Activated T-cell treated with anti-CD3 and anti-CD28 coated beads, Interleukin-2, amount 50 U/mL, for 72 hours (primary cell): ENCODE measurements at places on chromosomes 2 and 18.

GRCh38 chr2:156818221-156818620 lies 382.0 kb downstream of the GPD2 start:
- DNase-seq, result no peak

GRCh38 chr2:229996320-229996719 lies 72.4 kb downstream of the SLC16A14 start:
- no peak for DNase-seq

DNA sequence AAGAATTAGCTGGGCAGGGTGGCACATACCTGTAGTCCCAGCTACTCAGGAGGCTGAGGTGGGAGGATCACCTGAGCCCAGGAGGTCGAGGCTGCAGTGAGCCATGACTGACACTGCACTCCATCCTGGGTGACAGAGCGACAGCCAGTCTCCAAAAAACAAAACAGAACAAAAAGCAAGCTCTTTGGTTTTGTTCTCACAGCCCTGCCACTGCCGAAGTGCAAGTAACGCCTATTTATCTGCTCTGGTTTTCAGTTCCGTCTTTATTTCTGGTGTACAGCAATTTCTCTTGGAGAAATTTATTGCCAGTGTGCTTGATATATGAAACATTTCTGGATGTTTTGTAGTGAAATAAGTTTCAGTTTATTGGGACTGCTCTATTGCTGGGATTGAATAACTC lies 61.9 kb downstream of the RAB10 start:
- no peak for DNase-seq

DNA sequence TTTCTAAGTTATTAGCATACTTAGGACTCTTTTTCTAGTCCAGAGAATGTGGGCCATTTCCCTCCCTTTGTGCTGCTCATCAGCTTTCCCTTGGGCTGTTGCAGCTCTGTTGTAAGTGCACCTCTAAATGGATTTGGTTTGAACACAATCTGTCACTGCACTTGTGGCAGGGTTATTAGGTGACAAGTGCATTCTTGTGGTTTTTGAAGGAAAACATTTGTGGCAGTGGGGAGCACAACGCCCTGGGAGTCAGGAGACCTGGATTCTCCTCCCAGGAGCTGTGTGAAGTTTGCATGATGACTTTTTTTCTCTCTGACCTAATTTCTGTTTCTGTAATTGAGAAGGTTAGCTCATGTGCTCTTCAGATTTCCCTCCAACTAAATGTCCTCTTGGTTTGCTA lies 630.9 kb upstream of the FAM98A start:
- DNase-seq, result no peak

GRCh38 chr18:44036501-44036900 lies 644.2 kb upstream of the SETBP1 start:
- DNase-seq, result no peak

GRCh38 chr2:137693534-137693933 lies 270.7 kb upstream of the HNMT start:
- no peak for DNase-seq

DNA sequence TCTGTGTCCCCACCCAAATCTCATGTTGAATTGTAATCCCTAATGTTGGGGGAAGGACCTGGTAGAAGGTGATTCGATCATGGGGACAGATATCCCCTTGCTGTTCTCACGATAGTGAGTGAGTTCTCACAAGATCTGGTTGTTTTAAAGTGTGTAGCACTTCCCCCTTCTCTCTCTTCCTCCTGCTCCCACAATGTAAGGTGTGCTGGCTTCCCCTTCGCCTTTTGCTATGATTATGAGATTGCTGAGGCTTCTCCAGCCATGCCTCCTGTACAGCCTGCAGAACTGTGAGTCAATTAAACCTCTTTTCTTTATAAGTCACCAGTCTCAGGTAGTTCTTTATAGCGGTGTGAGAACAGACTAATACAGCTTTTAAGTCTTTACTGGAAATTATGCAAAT lies 193.3 kb upstream of the RBBP8 start:
- DNase-seq, result no peak

- no peak for DNase-seq
Observed at GRCh38 chr18:8800445-8800844, 95.1 kb downstream of the MTCL1 start.

- no peak for DNase-seq
Observed at GRCh38 chr2:227813562-227814353, at the start of gene CCL20. TSS of gene CCL20 (plus strand) at chr2:227813842. CDS start at chr2:227813912, 70 bp downstream.
